ENCODE measurements at places on chromosomes 1 and 21.

DNA sequence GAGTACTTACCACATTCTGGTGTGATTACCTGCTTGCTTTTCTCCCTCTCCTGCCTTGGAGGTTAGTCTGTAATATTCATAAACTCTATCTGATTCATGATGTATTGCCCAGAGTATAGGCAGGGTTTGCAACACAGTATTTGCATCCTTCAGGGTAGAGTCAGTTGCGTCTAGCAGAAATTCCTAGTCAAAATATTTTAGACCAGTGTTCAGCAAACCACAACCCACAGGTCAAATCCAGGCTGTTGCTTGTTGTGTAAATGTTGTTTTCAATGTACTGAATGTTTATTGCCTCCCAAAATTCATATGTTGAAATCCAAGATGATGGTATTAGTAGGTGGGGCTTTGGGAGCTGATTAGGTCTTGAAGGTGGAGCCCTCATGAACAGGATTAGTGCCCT lies 82.9 kb downstream of the NGF start:
- no peak for DNase-seq

GRCh38 chr1:167936930-167937708 lies at the start of gene MPC2:
Gene MPC2, minus strand, starts transcription at chr1:167937072. Its CDS starts 1,231 bp downstream, at chr1:167935841.
- DNase-seq: peak; percentile 20

DNA sequence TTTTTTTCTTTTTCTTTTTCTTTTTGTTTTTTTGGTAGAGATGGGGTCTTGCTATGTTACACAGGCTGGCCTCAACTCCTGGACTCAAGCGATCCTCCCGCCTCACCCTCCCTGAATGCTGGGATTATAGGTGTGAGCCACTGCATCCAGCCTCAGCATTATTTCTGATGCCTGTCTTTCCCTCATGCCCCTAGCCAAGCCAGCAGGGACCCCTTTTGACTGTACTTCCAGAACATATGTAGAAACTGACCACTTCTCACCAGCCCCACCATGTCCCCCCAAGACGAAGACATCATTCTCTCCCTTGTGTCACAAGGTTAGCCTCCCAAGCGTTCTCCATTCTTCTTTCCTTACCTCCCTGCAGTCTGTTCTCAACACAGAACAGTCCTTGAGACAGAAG lies 107.9 kb upstream of the COA6 start:
- DNase-seq: no peak

- no peak for DNase-seq
Measured at GRCh38 chr1:41578712-41579335, 94.3 kb upstream of the EDN2 start.

- no peak for DNase-seq
Measured at GRCh38 chr1:116572771-116573430, 2.1 kb upstream of the CD58 start.

- no peak for DNase-seq
Measured at GRCh38 chr1:218376722-218377121, 31.6 kb downstream of the TGFB2 start.

DNA sequence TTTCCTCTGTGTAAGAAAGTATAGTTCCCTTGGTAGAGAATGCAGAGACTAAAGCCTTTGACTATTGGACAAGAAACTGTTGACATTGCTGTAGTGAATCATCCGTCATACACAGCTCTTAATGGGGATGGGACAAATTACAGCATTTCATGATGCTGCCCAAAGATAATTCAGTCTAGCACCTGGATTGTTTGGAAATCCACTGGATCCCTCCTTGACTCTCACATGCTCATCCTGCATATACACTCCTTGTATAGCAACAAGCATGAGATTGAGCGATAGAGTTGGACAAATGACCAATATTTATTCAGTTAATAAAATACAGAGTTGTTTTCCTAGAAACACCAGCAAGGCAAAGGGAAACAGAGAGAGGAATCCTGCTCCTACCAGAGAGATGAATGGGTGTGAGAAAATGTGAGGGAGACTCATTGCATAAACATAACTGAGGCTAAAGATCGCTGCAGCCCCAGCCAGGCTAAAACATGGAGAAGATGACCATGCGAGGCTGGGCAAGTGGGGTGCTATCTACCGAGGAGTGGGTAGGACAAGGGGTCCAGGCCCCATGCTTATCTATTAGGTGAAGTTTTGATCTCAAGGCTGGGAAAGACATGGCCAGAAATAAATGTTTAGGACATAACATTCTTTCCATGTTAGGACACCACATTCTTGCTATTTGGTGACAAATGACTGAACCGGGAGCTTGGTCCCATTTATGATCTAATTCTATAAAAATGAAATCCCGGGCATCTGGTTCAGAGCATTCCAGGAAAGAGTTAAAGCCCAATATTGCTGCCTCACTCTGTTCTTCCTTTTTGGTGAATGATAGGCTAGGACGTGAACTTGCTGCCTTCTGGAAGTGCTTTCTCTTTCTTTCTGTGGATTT lies 153.2 kb downstream of the TGFB2 start:
- DNase-seq: no peak

- no peak for DNase-seq
Measured at GRCh38 chr1:26305667-26306289, 658 bp downstream of the UBXN11 start.

- DNase-seq: no peak
Measured at GRCh38 chr1:64616039-64616438, 128.8 kb upstream of the RAVER2 start.

DNA sequence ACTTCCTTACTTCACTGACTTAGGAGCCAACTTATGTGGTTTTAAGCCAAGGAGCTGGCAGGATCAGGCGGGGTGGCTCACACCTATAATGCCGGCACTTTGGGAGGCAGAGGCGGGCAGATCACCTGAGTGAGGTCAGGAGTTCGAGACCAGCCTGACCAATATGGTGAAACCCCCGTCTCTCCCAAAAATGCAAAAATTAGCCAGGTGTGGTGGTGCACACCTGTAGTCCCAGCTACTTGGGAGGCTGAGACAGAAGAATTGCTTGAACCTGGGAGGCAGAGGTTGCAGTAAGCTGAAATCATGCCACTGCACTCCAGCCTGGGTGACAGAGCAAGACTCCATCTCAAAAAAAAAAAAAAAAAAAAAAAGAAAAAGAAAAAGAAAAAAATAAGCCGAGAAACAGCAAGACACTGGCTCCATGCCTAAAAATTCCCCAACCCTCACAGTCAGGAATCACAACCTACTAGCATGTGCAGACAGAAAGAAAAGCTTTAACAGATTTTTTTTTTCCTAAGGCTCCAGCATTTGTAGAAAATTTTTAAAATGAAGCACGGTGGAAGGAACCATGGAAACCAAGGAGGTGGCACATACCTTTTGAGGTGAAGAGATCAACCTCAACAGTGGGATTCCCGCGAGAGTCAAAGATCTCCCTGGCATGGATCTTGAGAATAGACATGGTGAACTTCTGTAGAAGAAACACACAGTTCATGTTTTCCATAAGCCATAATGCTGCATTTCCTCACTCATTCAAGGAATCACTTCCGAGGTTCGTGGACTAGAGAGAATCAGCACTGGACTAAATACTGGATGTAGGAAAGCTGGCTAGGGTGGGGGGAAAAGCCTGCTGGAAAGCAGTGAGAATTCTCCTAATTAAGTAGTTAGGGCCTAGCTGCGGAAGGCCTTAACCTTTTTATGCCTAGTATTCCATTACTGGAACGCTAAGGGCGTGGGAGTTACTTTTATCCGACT lies 4.0 kb downstream of the ENO1 start:
- no peak for DNase-seq

- DNase-seq: no peak
Measured at GRCh38 chr1:231094421-231094820, 54.4 kb upstream of the FAM89A start.

- DNase-seq: no peak
Measured at GRCh38 chr21:35491114-35491513, 442.0 kb upstream of the RUNX1 start.

DNA sequence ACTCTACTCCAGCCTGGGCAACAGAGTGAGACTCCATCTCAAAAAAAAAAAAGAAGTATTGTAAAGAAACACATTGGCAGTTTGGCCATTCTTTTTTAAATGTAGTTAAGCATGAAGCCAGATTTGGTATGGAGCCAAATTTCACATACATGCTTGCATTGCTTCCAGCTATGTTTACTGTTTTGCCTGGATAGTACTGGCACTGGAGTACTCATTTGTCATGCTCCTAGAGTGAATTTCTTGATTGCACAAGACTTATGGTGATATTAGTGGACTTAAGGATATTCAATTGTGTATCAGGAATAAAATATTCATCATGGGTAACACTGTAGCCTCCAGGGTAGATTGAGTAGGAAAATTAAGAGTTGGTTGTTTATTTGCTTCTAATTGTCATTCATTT lies 24.5 kb upstream of the SLC9A1 start:
- no peak for DNase-seq

- DNase-seq: no peak
Measured at GRCh38 chr1:9705337-9706093, 54.0 kb downstream of the PIK3CD start.

DNA sequence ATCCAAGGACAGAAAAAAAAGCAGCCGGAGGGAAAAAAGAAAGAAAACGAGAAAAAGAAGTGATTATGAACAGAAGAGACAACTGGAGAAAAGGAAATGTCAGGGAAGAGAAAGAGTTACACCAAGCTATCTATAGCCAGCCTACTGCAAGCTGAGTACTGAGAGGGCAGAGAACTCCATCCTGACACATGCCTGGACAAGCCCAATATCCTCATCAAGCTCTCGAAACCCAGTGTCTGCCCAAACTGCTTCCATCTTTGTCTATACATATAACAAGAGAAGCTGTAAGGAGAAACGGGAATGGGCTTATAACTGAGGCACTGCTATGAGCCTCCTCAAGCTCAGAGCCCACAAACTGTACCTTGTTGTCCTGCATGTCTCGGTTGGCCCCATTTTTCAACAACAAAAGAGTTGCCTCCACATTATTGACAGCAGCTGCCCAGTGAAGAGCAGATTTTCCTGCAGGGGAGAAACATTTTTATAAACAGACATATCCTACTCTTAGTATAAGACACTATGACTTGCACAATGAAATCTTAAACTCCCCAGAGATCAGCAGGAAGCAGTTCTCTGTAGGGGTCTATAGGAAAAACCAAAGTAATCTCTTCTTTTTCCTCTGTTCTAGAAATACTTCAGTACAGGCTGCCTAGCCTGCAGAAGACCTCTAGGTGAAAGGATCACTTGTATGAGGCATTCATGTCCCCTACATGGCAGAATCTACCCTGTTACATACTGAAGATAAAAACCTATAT lies 21.2 kb upstream of the ADAM30 start:
- DNase-seq: no peak

DNA sequence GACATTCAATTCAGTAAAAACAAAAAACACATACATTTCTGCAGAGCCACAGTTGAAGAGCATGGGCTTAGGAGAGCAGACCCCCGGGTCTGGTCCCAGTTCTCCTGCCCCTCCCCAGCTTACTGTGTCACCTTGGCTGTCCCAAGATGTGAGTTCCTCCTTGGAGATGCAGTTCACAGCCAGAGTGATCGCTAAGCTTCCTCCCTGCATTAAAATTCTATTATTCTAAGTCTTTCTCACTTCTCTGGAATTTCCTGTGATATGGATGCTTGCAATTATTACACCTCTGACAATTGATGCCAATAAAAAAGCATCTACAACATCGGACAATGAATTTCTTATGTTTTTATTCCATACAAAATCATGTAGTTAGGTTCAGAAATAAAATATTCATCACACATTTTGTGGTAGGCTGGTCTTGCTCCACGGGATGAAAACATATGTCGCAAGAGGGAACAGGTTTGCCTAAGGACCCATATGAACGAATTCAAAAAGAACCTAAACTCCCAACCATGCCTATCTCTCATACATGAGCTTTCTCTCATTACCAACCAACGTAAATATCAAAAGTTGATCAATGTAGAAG lies 328.5 kb upstream of the RUNX1 start:
- no peak for DNase-seq

DNA sequence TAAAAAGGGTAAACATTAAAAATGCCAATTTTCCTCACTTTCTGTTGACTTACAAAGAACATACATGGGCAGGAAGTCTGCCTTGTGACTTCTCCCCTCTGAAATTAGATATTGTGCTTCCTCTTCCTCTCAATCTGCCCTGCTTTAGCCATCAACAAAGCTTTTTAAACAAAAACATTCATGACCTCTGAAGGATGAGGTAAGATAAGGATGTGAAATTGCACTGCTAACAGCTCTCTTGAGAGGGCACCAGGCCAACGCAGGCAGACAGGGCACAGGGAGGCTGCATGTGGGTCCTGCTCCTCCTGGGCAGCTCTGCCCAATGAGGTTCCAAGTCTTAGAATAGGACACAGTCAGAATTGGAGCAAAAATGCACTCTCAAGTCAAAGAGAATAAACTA lies 62.1 kb downstream of the DEGS1 start:
- no peak for DNase-seq

DNA sequence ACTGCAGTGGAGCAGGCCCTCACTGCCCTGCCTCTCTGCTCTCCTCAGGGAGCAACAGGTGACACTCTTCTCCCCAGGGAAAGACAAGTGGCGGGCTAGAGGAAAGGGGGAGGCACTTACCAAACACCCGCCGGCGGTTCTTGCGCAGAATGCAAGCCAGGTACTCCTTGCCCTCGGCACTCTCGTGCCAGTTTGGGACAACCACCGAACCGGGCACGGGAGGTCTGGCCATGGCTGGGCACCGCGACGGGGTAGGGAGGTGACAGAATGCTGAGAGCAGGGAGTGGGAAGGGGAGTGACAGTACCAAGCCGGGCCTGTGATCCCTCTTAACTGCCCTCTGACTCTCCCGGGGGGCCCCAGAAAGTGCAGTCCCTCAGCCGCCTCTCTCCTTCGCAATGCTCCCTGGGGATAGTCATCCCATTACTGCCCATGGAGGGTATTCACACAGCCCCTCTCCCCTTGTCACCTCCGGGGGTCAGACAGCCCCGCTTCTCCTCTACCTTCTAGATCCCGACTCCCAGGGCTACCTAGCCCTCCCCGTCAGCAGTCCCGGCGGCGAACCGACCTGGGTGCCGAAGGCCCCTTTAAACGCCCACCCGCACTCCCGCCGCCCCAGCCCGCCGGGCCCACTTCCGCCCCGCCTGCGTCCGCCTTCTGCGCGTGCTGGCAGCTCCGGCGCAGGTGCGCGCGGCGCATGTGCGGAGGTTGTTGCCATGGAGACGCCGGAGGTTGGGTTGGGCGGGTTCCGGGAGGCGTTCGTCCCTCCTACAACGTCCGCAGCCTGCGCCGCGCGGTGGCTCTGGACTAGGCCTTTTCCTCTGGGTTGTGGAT lies at the start of gene CPLANE2:
CPLANE2 (minus strand) TSS at position 673 of the 832 bp plus-strand sequence; CDS start at position 232, 441 bp downstream.
- peak; percentile 94 for DNase-seq

GRCh38 chr1:192588546-192588945 lies 13.0 kb downstream of the RGS1 start:
- no peak for DNase-seq

DNA sequence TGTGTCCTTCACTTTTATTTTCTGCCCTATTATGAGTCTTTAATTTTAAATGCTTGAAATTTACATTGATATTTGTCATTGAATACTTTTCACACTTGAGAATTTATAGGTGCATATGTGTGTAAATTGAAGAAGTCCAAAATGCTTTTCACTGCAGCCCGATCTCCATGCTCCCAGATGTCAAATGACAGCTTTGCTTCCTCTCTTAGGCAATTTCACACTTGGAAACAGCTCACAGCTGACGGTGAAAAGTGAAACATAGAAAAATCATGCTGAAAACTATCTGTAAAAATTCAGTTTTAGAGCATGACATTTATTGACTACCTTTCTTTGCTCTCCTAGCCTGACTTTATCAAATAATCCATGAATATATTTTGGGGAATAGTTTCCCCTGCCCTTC lies 196.0 kb downstream of the RPS6KC1 start:
- DNase-seq: no peak

GRCh38 chr1:158067662-158068061 lies 74.2 kb downstream of the KIRREL1 start:
- DNase-seq: no peak
